ENCODE measurements at places on chromosomes 16 and 17. TPM values are rescaled to one million over a fixed set of nuclear protein-coding genes. Genes with fewer than 3 reads are reported as not detected.

SLFN13 gene
- 33.6 TPM for total RNA-seq

GAS2L2 gene
- 0.11 TPM for total RNA-seq

DYNC1LI2 gene
- 181 TPM for total RNA-seq

FLYWCH2 gene
- total RNA-seq: 26.3 TPM

KRTAP4-3 gene
- total RNA-seq: not detected

RDM1 gene
- total RNA-seq: 4.8 TPM

GRCh38 chr17:67636834-67637520 lies 80.8 kb upstream of the NOL11 start:
- H3K36me3 ChIP-seq: peaks cover 22% of the 10 kb centered on the region
- H3K4me1 ChIP-seq: peaks cover 34% of the 10 kb centered on the region
- DNase-seq: no peak

- H3K36me3 ChIP-seq: no peaks in the 10 kb centered on the region
- peaks cover 20% of the 10 kb centered on the region for H3K4me1 ChIP-seq
- no peak overlapping the region for H3K4me3 ChIP-seq
- H3K27ac ChIP-seq: no peak overlapping the region
- DNase-seq: no peak
- H3K27me3 ChIP-seq: no peaks in the 10 kb centered on the region
Observed at GRCh38 chr17:75641343-75641742, 8.1 kb downstream of the SMIM5 start.

DNA sequence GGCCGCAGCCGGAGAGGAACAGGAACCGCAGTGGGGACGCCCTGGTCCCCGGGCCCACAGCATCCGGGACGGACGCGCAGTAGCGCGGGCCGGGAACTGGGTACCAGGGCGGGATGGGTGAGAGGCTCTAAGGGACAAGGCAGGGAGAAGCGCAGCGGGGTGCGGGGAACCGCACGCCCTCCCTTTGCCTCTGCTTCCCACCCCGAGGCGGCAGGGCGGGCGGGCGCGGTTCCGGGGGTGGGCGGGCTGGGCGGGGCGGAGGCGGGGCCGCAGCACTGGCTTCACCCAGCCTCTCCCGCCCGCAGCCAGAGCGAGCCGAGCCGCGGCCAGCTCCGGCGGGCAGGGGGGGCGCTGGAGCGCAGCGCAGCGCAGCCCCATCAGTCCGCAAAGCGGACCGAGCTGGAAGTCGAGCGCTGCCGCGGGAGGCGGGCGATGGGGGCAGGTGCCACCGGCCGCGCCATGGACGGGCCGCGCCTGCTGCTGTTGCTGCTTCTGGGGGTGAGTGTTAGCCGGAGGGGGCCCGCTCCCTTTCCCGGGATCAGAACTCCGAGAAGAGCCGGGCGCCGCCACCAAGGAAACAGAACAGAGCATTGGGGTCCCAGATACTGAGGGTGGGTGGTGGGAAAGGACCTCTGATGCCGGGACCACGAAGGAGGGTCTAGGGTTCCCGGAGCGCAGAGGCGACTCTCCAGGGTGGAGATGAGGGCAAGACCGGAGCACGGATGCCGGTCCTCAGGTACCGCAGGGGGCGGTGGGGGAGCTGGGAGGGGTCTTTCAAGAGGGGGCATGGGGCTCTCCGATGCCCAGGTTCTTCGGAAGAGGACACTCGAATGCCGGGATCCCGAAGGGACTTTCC lies at the start of gene NGFR:
NGFR (plus strand) TSS at position 308 of the 856 bp plus-strand sequence; CDS start at position 433, 125 bp downstream.
- H3K36me3 ChIP-seq: no peaks in the 10 kb centered on the region
- H3K27me3 ChIP-seq: peaks cover 84% of the 10 kb centered on the region
- H3K4me3 ChIP-seq: peak within 1 kb of the TSS; percentile 49
- H3K4me1 ChIP-seq: peaks cover 6% of the 10 kb centered on the region

DNA sequence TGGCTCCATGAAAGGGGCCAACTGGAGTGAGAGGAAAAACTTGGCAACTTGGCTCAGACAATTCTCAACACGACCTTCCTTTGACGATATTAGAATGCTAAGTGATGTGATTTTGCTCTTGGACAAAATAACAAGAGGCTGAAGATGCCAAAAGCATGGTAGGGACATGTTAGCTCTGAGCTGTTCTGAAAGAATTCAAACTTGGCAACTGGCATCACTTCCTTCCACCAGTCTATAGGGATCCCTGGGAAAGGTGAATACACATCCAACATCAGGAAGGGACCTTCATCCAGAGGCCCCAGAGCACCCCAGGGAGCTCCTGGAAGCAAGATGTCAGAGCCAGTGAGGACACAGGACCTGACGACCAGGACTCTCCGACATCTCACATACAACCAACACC lies 4.3 kb downstream of the KRT37 start:
- no peak overlapping the region for H3K27ac ChIP-seq
- H3K4me1 ChIP-seq: peaks cover 21% of the 10 kb centered on the region
- H3K4me3 ChIP-seq: no peak overlapping the region
- DNase-seq: no peak
- peaks cover 17% of the 10 kb centered on the region for H3K27me3 ChIP-seq
- no peaks in the 10 kb centered on the region for H3K36me3 ChIP-seq

- peaks cover 15% of the 10 kb centered on the region for H3K4me1 ChIP-seq
- peak overlapping the region; percentile 100 for H3K27ac ChIP-seq
- no peaks in the 10 kb centered on the region for H3K36me3 ChIP-seq
- peak; percentile 51 for DNase-seq
- peak overlapping the region; percentile 79 for H3K4me3 ChIP-seq
- H3K27me3 ChIP-seq: no peaks in the 10 kb centered on the region
Observed at GRCh38 chr17:43368740-43369506, 29.9 kb upstream of the ARL4D start.

GRCh38 chr16:19926449-19927390 lies 42.1 kb upstream of the GPRC5B start:
- H3K4me1 ChIP-seq: no peaks in the 10 kb centered on the region
- H3K4me3 ChIP-seq: no peak overlapping the region
- H3K36me3 ChIP-seq: no peaks in the 10 kb centered on the region
- no peak for DNase-seq
- H3K27me3 ChIP-seq: peaks cover 4% of the 10 kb centered on the region

DNA sequence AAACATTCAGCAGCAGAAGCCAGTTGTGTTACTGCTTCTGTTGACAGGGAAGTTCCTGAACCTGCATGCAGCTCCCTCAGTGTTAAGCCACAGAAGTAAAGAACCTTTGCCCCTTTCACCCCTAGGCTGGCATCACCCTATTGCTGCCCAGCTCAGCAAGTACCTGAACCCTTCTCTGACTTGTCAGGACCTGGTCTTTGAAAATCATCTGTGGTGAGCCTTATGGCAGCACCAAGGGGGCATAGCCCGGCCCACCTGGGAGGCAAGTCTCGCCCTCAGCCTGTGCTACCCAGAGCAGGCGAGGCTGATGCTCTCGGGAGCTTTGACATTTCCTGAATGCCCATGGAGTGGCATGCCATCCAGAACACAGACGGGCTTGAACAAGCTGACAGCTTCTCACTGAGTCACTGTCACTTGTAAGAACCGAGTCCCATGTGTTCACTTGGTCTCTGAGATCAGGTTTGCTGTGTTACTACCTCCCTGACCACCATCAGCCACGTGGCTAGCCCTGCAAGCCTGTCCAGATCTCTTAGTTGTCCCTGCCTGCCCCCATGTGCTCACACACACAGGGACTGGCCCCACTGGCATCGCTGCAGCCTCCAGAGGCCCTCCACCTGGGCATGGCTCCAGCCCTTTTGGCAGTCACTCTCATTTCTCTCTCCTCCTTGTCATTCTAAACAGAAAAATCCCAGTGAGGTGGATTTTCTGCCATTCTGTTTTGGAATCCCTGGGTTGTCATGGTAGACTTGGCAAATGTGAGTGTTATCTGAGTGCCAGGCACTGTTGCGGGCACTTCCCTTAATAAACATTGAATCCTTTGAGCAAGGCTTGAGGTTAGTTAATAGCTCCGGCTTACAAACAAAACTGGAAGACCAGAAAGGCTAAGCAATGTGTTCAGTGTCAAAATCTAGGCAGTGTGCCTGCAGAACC lies 2.9 kb upstream of the CARMIL2 start:
- no peaks in the 10 kb centered on the region for H3K4me1 ChIP-seq
- peaks cover 16% of the 10 kb centered on the region for H3K27me3 ChIP-seq
- H3K4me3 ChIP-seq: no peak overlapping the region
- H3K36me3 ChIP-seq: peaks cover 13% of the 10 kb centered on the region
- H3K27ac ChIP-seq: no peak overlapping the region
- no peak for DNase-seq

GRCh38 chr16:71927787-71928186 lies 32.5 kb downstream of the IST1 start:
- H3K36me3 ChIP-seq: peaks cover 18% of the 10 kb centered on the region
- no peak overlapping the region for H3K4me3 ChIP-seq
- no peaks in the 10 kb centered on the region for H3K27me3 ChIP-seq
- no peak for DNase-seq
- H3K4me1 ChIP-seq: no peaks in the 10 kb centered on the region
